ENCODE measurements at places on chromosomes 3 and 15.

DNA sequence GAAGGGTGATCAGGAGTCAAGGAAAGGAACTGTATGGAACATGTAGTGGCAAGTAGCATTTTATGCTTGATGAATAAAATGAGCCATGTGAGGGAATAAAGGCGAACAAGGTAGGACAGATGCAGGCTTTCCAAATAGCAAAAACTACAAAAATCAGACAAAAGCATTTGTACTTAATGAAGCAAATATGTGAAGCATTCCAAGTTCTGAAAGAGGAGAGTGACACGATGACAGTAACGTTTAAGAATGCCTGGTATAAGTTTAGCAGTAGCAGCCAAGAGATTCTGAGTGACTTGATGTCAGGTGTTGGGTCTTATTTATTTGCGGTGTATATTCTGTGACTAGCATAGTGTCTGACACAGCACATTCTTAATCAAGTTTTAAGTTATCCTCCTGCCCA is 408.2 kb upstream of the RASGRP1 start:
- DNase-seq, result no peak

DNA sequence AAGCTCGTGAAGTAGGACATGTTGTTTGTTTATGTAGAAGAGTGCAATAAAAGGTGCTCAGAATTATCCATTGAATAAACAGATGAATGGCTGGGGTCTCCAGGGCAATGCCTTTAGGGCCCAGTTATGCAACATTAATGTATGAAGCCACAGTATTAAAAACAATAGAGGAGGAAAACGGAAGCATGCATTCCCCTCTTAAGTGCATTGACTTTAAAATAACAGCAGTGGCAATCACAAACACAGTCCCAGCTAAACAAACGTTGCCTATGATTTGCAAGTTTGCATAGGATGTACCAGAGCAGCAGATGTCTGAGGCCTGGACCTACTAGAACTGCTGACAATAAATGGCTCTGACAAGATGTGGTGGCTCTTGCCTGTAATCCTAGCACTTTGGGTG is 60.6 kb upstream of the GCNT3 start:
- DNase-seq, result no peak

GRCh38 chr3:185865247-185865646 is 40.4 kb upstream of the IGF2BP2 start:
- no peak for DNase-seq

DNA sequence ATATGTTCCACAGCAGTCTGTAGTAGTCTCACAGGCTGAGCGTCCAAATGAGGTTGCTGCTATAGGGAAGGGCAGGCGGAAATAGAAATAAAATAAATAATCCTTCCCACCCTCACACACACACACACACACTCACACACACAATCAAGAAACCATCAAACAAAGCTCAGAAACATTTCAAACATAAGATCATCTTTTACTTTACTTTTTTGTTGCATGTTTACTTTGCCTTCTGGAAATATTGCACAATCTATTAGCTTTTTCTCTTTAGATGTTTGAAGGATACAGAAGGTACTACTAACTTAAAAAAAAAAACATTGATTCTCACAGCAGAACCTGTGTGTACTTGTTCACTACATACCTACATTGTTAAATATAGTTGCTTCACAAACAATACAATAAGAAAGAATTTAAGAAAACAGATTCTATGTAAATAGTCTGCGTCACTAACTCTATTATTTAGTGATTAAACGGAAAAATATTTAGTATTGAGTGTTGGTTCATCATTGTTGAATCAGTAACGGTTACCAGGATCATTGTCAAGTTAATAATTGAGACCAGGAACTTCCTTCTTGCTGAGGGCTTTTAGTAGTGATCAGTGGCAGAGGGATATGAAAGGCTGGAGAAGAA is 20.5 kb downstream of the ALCAM start:
- DNase-seq, result no peak

DNA sequence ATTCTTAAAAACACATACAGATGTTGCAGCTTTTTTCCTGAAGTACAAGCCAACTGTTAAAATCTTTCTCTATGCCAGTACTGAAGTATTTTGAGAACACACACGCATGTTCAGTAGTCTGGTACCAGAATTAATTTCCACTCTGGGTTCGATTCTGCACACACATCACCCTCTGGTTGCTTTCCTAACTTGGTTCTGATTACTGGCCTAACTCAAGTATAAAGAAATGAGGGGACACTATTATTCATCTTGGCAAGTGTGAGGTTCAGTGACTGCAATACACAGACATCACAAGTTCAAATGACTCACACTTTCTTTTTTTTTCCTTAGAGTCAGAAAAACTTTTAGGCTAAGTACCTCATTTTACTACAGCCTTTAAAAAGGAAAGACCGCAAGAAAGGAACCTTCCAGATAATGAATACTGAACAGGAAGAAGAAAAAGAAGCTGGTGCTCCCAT is 37.4 kb upstream of the LDHAL6B start:
- DNase-seq, result no peak

DNA sequence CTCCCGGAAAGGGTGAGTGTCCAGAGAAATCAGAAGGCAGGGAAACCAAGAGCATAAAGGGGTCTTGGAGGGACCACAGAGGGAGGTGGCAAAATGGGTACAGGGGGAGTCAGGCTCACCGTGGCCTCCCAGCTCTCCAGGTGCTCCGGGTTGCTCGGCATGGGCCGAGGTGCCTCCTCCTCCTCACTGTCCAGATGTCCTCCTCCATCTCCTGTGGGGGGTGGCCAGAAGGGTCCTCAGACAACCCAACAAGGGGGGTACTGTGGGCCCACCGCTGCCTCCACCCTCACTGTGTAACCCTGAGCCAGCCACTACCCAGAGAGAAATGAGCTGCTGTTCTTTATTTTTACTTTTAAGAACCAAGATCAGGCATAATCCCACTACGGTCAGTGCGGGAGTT is 30.4 kb upstream of the OR4F6 start:
- DNase-seq, result no peak

All from stimulated activated CD4-positive, alpha-beta T cell treated with anti-CD3 and anti-CD28 coated beads, Interleukin-1b, Interleukin-23, amount 100 ng/mL, for 1 hour (primary cell).